ENCODE measurements at places on chromosomes 1 and 21. TPM values are rescaled to one million over a fixed set of nuclear protein-coding genes. Genes with fewer than 3 reads are reported as not detected.

RYR2 gene
- total RNA-seq = 6.1 TPM

NUP210L gene
- total RNA-seq = 0.04 TPM

CLDN19 gene
- 1.6 TPM for total RNA-seq

TENT5C gene
- 0.23 TPM for total RNA-seq

ANKRD34A gene
- total RNA-seq = 0.86 TPM

LDLRAD1 gene
- not detected for total RNA-seq

ST7L gene
- 26.5 TPM for total RNA-seq

PEX19 gene
- total RNA-seq = 52.8 TPM

FCGR2B gene
- not detected for total RNA-seq

UQCRHL gene
- total RNA-seq = 2.8 TPM

AKR1A1 gene
- 177 TPM for total RNA-seq

ASTN1 gene
- 4.0 TPM for total RNA-seq

TTLL10 gene
- total RNA-seq = not detected

NBPF20 gene
- total RNA-seq = 4.9 TPM

HPDL gene
- total RNA-seq = 2.4 TPM

RSPO1 gene
- 0.51 TPM for total RNA-seq

C8A gene
- not detected for total RNA-seq

PLXNA2 gene
- total RNA-seq = 16.5 TPM
